Stimulated activated CD8-positive, alpha-beta memory T cell treated with anti-CD3 and anti-CD28 coated beads, Interleukin-4, amount 100 ng/mL, for 24 hours (primary cell): ENCODE measurements at places on chromosomes 6 and 20.

DNA sequence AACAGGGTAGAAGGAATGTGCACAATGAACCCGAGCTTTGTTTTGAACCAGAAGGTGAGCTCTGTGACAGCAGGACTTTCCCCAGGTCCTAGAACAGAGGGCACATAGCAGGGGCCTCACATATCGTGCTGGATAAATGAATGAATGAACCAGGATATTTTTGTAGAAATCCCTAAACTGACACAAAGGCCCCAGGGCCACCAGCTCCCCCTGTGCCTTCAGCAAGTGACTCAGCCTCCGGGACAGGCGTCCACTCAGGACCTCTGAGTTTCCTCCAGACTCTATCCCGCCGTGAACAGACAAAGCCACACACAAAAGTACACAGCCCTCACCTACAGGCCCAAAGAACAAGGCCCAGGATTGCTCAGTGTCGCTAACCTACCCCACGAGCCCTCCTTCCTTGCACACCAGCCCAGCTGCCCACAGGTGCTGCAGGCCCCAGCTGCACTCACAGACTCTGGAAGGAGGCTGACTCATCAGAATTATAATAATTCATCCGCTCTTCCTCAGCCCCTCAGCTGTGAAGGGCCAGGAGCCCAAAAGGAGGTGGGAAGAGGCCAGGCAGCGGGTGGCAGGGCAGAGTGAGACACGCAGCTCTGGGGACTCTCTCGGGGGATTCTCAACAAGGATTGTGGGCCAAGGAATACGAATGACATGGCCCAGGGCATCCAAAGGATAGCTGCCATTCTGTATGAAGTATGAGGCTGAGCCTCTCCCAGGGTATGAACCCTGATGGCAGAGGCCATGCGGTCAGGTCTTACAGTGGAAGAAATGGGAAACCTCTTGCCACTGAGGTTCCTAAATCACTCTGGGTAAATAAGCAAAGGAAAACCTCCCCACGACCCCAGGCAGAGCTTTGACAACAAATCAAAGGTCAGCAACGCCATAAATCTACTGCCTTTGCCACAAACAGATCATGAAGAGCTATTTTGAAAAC lies 40.9 kb downstream of the SUMO4 start:
- no peak for DNase-seq

- DNase-seq: no peak
These were observed 11.4 kb downstream of the HMGCLL1 start for GRCh38 chr6:55567558-55567957.

- DNase-seq: no peak
These were observed 136.0 kb downstream of the AIG1 start for GRCh38 chr6:143196525-143197225.

DNA sequence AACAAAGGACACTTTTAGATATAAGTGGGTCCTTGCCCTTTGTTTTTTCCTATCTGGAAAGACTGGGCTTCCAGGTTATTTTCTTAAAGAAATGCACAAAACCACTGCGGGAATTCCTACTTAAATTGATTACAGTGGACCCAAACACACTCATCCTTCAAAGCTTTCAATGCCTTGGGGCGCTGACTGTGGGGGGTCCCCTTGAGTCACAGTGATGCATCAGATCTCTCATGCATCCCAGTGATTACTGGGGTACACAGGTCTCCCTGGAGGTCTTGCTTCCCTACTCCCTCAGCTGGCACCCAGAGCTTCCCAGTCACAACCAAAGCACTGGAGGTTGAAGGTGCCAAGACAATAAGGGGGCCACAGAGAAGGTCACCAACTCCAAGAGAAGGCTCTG lies 20.7 kb downstream of the ABHD12 start:
- DNase-seq: no peak
